CD4-positive, alpha-beta T cell treated with Interleukin-15 for 1 hour (primary cell): ENCODE measurements at places on chromosomes 11 and 22.

DNA sequence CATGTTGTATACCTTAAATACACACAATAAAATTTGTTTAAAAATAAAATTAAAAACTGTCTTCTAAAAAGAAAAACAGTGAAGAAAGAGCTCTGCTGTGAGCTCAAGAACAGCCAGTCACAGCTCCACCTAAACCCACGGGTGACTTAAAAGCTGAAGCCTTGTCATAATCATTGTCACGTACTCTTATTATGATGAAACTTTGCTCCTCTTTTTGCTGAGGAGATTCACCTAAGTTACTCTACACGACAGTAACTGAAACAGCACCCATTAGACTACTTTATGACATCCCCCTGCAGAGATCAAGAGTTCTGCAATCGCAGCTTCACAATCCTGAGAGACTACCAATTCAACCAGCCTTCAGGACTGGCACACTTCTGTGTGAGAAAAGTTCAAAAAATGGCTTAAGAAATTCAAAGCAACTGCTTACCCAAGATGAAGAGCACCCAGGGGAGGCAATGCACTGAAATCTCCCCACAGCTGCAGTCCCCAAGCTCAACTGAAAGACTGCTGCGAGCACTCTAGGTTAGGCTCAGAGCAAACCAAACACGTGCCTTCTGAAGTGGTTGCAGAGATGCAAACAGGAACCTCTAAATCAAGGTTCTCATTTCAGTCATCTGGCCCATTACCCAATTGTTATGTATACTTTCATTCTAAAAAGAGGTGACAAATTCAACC lies at the start of gene JAML:
JAML (minus strand) TSS at position 501 of the 678 bp plus-strand sequence. CDS start 10,145 bp downstream, outside the sequence.
- peak; percentile 69 for DNase-seq

GRCh38 chr11:87212891-87213290 lies 175.2 kb downstream of the TMEM135 start:
- no peak for DNase-seq

GRCh38 chr11:121650351-121651256 lies 197.8 kb upstream of the SORL1-AS1 start:
- no peak for DNase-seq

DNA sequence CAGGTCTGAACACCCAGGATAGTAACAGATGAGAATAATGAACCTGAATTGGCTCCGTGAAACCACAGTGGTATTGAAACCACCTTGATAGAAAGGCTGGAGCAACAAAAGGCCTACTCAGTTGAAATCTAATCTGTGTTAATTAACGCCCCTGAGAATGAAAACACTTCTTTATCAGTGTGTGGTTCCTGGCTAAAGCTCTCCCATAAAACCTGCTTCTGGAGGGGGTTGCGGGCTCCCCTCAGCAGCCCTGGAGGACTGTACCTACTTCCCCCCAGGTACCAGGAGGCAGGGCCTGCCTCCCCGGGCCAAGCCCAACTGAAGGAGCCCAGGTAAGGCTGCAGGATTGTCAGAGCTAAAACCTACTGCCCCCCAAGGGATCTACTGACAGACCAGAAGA lies 54.6 kb downstream of the PLEKHA7 start:
- no peak for DNase-seq

DNA sequence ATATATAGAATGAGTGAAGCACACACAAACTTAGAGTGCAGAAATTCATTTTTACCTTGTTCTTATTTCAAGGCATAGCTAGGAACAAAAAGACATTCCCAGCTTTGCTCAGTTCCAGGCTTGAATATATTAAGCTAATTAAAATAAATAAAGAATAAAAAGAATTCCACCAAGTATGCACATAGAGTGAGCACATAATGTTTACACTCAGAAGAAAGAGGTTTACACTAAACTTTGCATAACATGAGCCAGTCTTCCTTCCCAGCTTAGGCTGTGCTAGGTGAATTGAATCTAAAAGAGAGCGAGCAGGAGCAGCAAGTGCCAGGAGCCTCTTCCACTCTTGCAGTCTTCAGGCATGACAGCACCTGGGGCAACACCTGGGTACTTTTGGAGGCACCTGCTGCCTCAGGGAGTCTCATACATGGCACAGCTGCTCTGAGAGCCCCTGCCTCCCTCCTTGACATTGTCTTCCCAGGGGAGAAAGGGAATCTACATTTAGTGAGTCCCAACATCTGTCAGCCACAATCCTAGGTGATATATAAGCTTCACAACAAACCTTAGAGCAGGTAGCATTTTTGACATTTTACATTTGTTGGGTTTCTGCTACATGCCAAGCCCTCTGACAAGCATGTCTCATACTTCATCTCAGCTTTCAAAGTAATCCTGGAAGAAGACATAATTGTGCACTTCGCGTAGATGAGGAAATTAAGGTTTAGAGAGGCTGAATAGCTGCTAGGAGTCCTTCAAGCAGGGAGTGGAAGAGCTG lies 732.7 kb upstream of the TENM4 start:
- DNase-seq, result no peak

DNA sequence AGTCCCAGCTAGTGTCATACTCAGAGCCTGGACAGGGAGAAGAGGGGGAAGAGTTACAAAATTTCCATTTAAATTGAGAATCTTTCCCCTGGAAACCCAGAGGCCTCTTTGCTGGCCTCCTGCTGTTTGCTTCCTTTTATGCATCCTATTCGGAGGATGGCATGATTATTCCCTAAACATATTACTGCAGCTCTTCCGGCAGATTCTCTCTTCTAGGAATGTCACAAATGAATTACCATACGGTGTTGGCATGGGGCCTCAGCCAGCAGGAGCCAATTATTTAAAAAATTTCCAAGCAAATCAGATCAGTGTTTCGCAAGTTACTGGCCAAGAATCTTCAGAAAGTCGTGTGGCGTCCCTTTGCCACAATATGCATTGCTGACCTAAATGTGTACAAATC lies 326.7 kb upstream of the NCAM1 start:
- DNase-seq, result no peak

GRCh38 chr11:92601048-92601447 lies 368.4 kb upstream of the MTNR1B start:
- DNase-seq, result no peak

GRCh38 chr11:74397501-74398243 lies 561 bp downstream of the PGM2L1 start:
- DNase-seq, result peak; percentile 44

DNA sequence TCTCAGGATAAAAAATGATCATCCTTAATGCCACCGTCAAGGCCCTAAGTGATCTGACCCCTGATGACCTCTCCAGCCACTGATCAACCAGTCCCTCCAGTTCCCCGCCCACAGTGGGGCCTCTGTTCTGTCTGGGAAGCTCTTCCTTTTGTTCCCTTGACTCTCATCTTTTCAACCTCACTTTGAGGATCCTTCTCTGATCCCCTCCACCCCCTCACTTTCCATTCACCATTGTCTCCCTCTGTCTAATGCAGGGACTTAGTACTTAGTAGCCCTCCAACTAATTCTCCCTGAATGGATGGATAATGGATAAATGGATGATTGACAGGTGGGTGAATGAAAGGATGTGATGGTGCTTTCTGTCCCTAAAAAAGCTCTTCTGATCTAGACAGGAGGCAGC lies 45.6 kb downstream of the C11orf58 start:
- DNase-seq, result no peak

- no peak for DNase-seq
Measured at GRCh38 chr22:20211997-20212753, 55.9 kb downstream of the RTN4R start.

GRCh38 chr22:40436505-40437431 lies 66.4 kb downstream of the SGSM3 start:
- peak; percentile 44 for DNase-seq

DNA sequence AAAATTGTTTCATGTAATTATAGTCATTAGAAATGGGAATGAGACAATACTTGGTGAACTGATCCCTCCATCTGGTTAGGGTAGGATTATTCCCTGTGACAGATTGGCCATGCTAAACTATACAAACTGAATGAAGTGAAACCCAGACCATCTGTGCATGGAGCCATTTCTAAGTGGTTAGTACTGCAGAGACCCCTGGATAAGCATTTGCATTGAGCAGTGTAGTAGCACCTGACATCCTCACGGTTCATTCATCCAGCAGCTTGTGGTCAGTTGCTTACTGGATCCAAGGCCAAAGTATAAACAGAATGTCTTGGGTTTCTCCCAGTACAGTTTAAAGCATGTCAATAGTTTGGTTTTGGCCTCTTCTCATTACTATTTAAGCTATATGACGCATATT lies 93.8 kb upstream of the ARHGAP42 start:
- no peak for DNase-seq

DNA sequence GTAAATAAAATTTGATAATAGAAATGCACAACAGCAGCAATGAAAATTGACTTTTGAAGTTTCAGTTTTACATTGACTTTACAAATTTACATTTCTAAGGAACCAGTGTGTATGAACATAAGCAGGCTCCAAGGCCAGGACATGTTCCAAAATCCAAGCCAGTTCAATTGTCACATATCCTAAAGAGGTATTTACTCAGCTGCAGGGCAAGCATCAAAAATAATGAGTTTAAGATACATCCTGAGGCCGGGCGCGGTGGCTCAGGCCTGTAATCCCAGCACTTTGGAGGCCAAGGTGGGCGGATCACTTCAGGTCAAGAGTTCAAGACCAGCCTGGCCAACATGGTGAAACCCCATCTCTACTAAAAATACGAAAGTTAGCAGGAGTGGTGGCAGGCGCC lies 39.0 kb upstream of the AKIP1 start:
- no peak for DNase-seq

- no peak for DNase-seq
Measured at GRCh38 chr11:106728859-106729258, 289.4 kb downstream of the GUCY1A2 start.

- DNase-seq, result no peak
Measured at GRCh38 chr11:109033627-109034338, 368.9 kb downstream of the DDX10 start.

DNA sequence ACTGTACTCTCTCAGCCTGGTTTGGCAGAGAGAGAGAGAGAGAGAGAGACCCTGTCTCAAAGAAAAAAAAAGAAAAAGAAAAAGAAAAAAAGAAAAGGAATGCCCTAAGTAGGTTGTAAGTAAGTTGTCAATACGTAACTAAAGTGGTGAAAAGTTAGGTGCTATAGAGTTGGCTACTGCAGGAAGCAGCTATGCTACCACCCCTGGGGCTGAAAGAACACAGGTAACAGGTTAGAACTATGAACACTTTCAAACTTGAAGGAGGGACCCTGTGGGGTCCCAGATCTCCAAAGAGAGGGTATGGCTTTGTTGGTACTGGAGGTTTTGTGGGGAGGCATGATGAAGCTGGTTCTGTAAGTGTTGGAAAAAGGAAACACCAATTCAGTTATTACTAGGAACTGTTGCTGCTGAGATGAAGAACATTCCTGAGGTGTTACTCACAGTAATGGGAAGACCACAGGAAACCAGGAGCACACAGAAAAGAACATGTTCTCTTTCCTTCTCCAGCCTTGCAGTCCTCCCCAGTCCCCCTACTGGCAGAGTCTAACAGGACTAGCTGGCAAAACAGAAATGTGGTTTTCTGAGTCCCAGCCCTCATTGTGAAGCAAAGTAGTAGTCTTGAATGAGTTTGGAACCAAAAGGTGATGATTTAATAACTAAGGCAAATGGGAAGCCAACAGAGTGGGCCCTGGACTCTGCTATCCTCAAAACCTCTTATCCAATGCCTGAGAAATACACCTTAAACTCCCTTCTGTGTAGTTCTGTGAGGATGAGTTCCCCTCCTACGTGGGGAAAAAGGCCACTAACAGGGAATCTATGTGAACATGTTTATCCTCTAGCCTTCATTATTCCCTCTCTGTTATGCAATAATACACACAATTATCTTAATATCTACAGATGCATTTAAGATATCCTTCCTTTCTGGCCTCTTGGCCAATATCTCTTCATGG lies 427.0 kb upstream of the DDI1 start:
- no peak for DNase-seq

- no peak for DNase-seq
Measured at GRCh38 chr11:19366992-19367709, 126.4 kb upstream of the E2F8 start.

DNA sequence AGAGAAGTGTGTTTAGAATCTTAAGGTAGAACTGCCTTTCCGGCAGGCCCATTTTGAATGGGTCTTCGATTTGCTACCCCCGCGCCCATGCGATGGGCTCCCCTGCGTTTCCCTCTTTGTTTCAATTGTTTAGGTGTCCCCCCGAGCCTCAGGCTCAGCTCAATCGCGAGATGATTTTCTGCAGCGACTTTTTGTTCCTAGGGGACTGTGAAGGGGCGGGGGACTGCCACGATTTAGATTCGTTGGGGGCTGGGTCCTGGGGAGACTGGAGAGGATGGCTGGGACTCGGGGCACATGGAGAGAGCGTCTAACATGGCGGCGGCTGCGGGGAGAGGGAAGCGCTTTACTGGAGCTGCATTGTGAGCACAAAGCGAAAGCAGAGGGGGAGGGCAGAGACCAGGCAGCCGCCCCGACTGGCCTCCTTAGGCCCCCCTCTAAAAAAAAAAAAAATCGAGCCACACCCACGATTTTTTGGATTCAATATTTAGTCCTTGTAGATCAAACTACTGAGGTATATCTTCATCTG lies 1.7 kb downstream of the CAPRIN1 start:
- peak; percentile 81 for DNase-seq

DNA sequence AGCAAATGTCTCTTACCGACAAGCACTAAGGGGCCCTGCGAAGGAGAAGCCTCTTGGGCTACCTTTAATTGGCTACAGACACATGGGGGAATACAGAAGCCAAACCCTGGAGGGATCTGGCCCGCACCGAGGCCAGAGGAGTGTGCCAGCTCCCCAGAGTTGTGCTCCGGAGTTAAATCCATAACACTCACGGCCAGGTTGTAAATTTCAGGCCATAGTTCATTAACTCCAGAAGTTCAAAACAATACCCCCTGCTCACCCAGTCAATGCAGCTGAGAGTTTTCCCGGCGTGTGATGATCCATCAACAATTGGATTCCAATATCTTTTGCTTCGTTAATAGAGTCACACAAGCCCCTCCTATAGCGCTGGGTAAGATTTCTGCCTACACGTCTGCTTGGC lies 371.5 kb downstream of the NXPE2 start:
- DNase-seq, result no peak

GRCh38 chr11:101797335-101797734 lies 117.5 kb upstream of the CEP126 start:
- DNase-seq, result no peak

DNA sequence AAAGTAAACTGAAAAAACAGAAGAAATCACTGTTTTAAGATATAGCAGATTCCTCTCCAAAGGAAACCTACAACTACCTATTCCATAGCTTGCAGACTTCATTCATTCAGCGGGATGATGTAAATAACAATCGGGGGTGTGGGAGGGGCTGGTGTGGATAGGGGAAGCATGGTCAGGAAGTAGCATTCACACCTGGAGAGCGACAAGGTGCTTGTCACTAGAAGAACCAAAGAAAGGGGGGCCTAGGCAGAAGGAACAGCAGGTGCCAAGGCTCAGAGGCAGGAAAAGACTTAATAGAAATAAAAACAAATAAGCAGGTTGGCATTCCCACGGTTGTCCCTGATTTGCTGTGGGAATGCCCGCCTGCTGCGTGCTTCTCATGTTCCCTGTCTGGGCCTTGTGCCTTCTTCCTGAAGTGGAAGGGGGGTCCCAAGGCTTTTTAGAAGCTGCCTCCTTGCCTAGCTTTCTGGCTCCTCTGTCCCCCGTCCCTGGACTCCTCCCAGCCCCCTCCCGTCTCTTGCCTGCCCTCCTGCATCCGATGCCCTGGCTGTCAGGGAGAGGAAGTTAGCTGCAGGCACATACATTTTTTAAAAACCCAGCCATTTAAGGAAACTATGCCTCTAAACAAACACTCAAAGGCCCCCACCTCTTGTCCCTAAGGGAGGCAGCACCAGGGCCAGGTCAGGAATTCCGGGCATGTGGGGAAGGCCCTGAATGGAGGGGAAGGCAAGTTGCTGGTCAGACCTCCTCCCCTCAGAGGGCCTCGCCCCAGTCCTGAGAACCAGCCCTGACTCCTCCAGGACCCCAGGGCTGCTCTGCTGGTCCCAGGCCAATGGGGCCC lies 54.7 kb upstream of the PRDM11 start:
- no peak for DNase-seq

GRCh38 chr11:61417670-61418069 lies 12.1 kb downstream of the CPSF7 start:
- DNase-seq, result peak; percentile 27
